ENCODE measurements at places on chromosomes 12 and 14.

DNA sequence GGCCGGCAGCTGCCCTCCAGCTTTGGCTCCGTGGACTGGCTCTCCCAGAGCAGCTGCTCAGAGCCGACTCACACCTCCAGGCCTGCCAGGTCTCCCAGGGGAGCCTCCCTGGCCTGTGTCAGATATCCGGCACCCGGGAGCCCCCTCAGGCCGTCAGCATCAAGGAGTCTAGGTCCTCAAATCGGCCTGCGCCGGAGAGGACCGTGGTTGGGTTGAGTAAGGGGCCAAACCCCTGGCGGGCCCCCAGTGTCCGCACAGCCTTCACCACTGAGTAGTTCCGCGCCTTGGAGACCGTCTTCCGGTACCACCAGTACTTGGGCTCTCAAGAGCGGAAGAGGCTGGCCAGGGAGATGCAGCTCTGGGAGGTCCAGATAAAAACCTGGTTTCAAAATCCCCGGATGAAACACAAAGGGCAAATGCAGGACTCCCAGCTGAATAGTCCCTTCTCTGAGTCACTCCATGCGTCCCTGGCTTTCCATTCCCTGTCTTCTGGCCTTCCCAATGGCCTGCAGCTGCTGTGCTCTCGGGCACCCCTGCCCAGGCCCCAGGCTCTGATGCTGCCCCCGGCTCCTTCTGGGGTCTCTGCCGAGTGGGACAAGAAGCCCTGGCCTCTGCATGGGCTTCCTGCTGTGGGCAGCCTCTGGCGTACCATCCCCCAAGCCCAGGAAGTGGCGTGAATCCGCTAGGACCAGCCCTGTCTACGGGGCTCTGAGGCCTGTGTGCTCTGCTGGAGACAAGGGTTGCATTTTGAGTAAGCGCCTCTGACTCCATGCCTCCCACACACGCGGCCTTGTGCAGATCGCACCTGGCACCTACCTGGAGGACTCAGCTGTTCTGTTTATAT lies 245.1 kb upstream of the ATXN7L3B start:
- no peak for DNase-seq

DNA sequence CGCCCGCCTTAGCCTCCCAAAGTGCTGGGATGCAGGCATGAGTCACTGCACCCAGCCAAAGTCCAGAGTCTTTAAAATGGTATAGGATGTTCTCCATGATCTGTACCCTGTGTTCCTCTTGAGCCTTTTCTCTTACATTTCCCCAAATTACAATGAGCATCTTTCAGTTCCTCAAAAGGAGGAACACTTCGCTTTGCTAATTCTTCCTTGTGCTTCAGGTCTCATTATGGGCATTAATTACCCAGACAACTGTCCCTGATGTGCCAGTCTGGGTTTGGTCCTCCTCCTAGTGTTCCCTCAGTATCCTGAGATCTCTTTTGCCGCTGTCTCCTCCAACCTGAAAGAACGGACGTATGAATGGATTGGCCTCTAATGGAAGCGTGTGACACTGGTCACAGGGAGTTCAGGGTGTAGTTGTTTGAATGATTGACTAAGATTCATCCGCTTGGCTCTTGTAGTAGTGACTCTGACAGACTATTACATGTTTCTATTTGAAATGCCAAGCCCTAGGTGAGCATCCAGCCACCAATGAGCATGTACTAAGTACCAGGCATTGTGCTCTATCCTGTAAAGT lies 8.2 kb downstream of the PRKCH start:
- no peak for DNase-seq

DNA sequence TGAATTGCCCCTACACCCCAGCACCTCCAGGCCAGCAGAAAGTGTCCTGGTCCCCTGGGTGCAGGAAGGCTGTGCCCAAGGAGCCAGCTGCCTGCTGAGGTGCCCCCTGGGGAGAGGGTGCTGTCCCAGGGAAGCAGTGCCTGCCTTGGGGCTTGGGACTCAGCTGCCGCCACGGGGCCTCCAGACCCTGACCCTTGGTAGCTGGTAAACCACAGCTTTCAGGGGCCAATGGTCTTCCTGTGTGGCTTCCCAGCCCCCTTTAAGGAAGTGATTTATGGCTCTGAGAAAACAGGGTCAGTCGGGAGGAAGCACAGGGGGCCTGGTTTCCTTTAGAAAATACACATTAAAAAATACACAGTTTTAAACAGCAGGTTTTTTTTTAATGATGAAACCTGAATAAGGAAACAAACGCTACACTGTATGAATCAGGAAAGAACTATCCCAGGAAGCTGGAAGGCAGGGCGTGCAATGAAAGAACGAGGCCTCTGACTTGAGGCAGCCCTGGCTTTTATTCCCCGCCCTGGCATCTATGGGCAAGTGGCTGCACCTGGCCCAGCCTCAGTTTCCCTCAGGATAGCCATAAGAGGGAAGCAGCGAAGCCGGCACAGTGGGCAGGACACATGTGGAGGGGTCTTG lies 40.6 kb upstream of the EML1 start:
- no peak for DNase-seq

DNA sequence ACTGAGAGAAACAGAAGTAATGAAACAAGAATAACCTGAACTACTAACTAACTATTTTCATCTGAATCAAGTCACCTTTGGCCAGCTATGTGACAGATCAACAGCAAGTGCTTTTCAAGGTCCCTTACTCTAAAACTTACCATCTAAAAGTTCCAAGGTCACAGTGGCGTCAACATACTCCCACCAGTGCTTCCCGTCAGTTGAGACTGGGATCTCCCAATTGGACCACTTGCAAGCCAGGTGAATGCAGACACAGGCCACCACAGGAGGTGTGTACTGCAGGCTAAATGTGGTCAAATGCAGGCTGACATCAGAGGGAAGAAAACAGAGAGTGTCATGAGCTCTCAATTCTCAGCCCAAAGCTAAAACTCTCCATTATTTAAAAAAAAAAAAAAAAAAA lies 13.8 kb upstream of the KANSL2 start:
- DNase-seq = no peak

GRCh38 chr14:23381871-23382270 lies 5.0 kb downstream of the CMTM5 start:
- DNase-seq = peak; percentile 30

GRCh38 chr14:49853572-49854375 lies 1.2 kb upstream of the NEMF start:
- peak; percentile 91 for DNase-seq

Data from NCI-H1694 treated with DMSO at 0.1 percent for 48 hours (cell line).